ENCODE measurements at places on chromosomes 13 and 19.

- DNase-seq, result no peak
Measured at GRCh38 chr19:38337360-38337653, 1.7 kb downstream of the CATSPERG start.

DNA sequence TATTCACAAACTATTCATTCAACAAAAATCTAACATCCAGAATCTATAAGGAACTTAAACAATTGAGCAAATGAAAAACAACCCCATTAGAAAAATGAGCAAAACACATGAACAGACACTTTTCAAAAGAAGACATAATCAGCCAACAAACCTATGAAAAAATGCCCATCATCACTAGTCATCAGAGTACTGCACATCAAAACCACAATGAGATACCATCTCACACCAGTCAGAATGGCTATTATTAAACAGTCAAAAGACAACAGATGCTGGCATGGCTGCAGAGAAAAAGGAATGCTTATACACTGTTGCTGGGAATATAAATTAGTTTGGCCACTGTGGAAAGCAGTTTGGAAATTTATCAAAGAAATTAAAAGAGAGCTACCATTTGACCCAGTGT is 487.6 kb downstream of the GPC6 start:
- no peak for DNase-seq

GRCh38 chr19:9934132-9934950 is 2.0 kb downstream of the OLFM2 start:
- DNase-seq, result peak; percentile 59

DNA sequence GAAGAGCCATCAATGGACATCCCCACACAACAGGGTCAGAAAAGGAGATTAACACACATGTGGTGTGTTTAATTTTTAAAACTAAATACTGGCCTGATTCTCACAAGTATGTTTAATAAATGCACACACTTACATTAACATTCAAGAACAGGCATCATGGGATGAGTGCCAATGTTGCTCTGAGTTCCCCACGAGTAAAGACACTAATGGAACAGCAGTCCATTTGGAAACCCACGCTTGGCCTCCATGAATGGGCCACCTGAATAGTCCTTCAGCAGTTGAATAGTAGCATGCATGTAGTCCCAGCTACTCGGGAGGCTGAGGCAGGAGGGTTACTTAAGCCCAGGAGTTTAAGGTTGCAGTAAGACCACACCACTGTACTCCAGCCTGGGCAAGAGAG is 195.2 kb upstream of the IPO5 start:
- DNase-seq, result no peak

GRCh38 chr13:75364131-75364713 is 117.7 kb downstream of the TBC1D4 start:
- no peak for DNase-seq

- no peak for DNase-seq
Measured at GRCh38 chr19:50710094-50710493, 9.5 kb downstream of the SHANK1 start.

GRCh38 chr13:113155201-113155600 is 3.2 kb upstream of the PROZ start:
- no peak for DNase-seq

GRCh38 chr13:114259974-114260373 is 21.4 kb upstream of the UPF3A start:
- DNase-seq, result no peak

DNA sequence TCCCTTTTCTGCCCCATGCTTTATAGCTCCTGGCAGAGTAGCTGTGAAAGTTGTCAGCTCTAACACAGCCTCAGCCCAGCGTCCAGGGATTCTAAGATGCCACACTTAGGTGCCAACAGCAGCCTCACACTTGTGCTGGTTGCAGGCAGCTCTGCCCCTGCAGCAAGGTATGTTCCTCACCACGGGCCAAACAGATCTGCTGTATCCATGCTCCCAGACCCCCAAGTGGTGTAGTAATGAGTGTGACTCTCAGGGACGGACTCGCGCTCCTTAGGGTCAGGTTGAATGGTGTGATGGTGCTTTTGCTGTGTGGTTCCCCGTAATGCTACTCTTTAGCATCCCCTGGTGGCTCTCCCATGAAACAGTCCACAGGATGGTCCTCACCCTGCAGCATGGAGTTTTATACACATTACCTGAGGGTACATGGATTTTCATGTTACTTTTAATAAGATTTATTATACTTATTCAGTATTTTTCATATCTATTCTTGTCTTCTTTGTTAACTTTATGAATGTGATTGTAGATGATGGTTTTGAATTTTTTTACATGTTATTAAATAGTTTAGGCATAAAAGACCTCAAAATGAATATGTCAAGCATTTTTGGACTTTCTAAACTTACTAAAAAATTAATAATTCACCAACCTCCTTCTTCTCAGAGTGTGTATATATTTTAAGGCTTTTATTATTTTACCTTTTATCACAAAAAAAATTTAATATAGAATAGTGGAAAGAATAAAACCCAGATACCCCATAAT is 232.5 kb downstream of the SLC7A1 start:
- DNase-seq, result peak; percentile 24

DNA sequence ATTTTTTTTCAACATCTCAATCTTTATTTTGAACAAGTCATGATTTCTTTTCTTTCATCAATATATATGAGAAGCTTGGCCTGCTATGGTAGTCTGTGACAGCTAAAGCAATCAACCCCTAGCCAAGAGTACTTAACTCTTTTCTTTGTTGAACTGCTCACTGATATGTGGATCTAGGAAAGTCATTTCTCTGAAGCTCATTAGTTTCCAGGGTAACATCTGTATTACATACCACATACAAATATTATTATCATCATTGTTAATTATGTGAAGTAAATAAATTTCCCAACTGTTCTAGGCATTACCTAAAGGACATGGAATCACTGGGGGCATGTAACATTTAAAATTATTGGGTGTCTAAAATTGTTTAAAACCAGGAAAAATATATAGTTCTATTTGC is 267.3 kb downstream of the DCT start:
- no peak for DNase-seq

DNA sequence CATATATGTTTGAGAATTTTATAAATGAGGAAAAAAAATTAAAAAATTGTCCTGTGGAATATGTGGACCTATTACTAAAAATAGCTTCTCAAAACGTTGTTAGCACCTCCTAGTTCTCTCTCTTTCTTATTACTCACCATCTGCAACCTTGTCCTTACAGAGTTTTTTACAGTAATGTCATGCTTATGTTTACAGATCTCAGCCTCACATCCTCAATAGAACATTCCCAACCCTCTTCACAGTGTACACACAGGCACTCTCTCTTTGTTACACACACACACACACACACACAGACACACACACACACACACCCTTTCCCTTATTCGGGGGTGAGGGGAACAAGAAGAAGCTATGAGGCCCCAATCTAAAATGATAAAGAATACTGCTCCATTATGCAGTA is 197.7 kb downstream of the SLITRK6 start:
- DNase-seq, result no peak

- no peak for DNase-seq
Measured at GRCh38 chr19:39160889-39161672, 35.5 kb downstream of the PAK4 start.

DNA sequence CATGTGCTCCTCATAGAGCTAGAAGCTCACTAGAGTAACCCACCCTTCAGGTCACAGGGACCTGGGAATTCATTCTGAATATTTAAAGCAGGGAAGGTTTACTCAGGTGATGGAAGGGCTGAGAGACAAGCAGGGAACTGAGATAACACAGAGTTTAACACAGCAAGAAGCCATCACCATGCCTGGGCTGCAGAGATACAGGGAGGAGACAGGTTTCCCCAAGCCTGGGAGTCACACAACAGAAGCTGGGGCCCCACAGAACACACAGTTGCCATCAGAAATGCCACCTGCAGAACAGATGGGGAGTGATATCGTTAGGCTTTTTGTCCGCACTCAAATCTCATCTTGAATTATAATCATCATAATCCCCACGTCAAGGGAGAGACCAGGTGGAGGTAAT is 7.9 kb upstream of the CYSLTR2 start:
- DNase-seq, result no peak

DNA sequence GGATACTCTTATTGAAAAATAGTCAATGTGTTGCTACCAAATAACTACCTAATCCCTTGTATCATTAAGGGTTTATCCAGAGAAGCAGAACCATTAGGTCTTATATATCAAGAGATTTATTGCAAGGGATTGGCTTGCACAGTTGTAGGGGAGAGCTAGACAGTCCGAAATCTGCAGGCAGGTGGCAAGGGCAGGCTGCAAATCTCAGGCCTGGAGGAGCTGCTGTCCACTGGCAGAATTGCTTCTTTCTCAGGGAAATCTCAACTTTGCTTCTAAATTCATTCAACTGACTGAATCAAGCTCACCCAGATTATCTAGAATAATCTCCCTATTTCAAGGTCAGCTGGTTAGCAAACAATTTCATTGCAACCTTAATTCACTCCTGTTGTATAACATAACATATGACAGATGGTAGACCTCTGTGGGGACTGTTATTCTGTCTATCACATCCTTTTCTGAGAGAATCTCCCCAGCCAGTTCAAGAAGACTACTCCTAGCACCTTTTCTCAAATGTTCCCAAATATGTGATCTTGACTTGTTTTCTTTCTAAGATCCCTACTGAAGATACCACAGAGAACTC is 194.2 kb downstream of the NHLRC3 start:
- no peak for DNase-seq

DNA sequence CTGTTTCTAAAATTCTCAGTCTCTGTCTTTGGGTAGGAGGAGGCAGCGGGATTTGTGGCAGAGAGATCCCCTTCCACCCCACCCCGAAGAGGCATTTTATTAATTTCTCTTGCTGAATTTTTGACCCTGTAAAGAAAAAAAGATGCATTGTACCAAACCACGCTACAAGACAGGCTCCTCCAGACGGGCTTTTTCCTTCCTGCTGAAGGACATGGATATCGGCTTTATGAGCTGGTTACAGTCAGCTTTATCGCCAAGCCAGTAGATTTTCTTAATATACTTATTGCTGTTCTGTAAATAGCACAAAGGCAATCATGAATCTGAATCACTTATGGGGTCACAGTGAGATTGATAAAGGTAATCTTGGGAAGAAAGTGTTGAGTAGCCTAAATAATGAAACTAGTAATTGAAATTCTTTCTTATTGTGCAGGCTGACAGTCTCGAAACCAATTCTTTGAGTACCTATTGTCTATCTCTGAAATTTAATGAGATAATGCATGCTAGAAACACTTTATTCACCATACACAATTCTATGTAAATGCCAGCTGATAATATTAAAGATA is 24.5 kb downstream of the MBNL2 start:
- DNase-seq, result no peak

GRCh38 chr13:106473154-106473553 is 62.3 kb downstream of the EFNB2 start:
- no peak for DNase-seq

- no peak for DNase-seq
Measured at GRCh38 chr13:33022986-33023385, 6.8 kb downstream of the KL start.

- DNase-seq, result no peak
Measured at GRCh38 chr13:112447761-112448603, 71.8 kb downstream of the SPACA7 start.

DNA sequence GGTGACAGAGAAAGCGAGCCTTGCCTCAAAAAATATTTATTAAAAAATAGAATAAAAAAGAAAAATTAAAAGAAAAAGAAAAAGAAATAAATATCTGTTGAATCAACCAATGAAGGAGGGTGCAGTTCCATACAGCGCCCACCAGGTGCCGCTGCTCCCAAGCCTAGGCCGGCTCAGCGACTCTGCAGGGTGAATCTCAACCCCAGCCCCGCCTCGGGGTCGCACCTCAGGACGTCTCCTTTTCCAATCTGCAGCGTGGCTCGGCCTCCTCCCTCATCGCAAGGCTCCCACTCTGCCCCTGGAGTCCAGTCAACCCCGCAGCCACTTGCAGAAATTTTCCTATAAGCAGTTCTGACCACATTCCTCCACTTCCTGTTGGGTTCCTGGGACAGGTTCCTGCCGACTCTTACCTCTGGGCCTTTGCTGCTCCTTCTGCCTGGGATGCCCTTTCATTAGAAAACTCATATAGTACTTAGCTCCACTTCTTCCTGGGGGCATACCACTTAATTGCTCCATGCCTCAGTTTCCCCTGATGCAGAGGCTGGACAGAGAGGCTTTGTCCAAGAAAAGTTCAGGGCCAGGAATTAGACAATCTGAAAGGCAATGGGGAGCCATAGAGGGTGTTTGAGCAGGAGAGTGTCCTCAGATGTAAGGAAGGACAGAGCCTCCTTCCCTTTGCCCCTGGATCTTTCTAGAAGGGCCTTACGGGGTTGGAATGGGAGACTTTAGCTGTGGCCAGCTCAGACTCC is 24.3 kb downstream of the NFILZ start:
- DNase-seq, result peak; percentile 70

DNA sequence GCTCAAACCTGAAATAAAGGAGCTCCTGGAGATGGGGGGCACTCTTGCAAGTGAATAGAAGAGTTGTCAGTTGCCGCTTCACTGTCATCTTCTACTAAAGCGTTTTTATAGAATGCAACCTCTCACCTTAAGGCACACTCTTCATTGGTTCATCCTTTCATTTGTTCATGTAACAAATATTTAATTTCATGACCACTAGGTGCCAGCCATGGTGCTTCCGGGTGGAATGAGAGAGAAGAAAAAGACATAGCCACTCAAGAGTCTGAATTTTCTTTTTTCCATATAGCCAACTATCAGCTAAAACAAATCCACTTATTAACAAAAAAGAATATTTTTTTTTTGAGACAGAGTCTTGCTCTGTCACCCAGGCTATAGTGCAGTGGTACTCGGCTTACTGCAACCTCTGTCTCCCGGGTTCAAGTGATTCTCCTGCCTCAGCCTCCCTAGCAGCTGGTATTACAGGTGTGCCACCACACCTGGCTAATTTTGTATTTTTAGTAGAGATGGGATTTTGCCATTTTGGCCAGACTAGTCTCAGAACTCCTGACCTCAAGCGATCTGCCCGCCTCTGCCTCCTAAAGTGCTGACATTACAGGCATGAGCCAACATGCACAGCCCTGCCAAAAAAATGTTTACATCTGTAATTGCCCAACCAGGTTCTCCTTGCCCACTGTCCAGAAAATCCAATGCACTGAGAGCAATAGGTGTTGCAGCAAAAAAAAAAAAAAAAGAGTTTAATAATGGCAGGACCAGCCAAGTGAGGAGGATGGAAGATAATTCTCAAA is 22.1 kb upstream of the SACS start:
- DNase-seq, result no peak

GRCh38 chr13:66275416-66275815 is 954.7 kb downstream of the PCDH9 start:
- no peak for DNase-seq

- DNase-seq, result no peak
Measured at GRCh38 chr19:24062190-24062589, 24.8 kb upstream of the ZNF254 start.

GRCh38 chr13:111944171-111944583 is 122.8 kb upstream of the SOX1 start:
- DNase-seq, result no peak

- no peak for DNase-seq
Measured at GRCh38 chr13:99012539-99012938, 34.7 kb upstream of the DOCK9 start.

- DNase-seq, result no peak
Measured at GRCh38 chr19:13808856-13809255, 13.6 kb downstream of the ZSWIM4 start.

DNA sequence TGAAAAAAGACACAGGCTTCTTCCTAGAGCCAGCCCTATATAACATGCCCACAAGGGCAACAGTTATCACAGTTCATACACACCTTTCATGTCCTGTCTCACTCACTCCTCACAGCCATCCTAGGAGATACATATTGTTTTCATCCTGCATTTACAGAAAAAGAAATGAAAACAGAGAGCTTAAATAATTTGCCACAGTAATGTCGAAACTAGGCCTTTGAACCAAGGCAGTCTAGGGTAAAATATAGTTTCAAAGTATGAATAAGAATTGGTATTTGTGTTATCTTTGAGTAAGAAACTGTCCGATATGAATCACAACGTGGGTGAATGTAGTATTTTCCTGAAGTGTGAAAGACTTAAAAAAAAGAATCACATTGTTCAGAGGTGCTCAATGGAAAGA is 26.8 kb downstream of the CLDN10 start:
- no peak for DNase-seq
